ENCODE measurements at places on chromosomes 5 and 9.

DNA sequence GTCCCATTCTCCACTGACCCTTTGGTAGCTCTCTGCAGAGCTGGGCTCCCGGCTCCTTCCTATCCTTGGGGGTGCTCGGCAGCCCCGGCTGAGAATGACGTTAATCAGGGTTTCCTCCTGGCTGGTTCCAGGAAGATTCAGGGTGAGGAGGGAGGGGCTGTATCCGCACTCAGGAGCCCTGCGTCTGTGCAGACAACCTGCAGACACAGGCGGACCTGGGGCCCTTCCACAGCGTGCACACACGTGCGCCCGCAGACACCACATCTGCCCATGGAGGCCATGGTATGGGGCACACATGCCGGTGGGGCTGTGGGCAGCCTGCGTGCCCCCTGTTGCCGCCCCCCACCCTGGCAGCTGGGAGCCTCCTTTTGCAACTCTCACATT, 66.6 kb upstream of the RNU6ATAC start:
- no peak for DNase-seq

- DNase-seq: no peak
Observed at GRCh38 chr9:34603610-34604231, 8.2 kb downstream of the RPP25L start.

GRCh38 chr9:73125651-73126050, 26.0 kb upstream of the ANXA1 start:
- no peak for DNase-seq

- DNase-seq: no peak
Observed at GRCh38 chr5:111472096-111472495, 40.2 kb downstream of the STARD4 start.

- DNase-seq: peak; percentile 76
Observed at GRCh38 chr5:53069626-53070025, 39.9 kb downstream of the MOCS2 start.

DNA sequence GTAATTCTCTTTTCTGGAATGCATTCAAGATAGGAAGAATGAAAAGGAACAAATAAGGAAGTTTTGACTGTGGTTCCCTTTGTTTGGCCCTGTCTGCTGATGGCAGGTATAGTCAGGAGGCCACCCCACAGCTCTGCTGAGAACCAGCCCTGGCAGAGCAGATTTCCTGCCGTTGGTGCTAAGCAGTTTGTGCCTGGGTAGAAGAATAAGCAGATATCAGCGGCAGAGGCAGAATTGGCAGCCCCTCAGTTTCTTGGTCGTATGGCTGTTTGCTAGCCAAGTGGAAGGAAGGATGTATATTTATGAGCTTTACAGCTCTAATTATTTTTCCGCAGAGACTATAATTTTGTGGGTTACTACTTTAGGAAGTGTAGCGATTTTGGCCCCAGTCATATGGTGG, 310.2 kb upstream of the RFX3 start:
- DNase-seq: no peak

- DNase-seq: no peak
Observed at GRCh38 chr5:60738461-60738860, 38.5 kb upstream of the DEPDC1B start.

GRCh38 chr5:180197016-180197702, 11.9 kb downstream of the RASGEF1C start:
- no peak for DNase-seq

DNA sequence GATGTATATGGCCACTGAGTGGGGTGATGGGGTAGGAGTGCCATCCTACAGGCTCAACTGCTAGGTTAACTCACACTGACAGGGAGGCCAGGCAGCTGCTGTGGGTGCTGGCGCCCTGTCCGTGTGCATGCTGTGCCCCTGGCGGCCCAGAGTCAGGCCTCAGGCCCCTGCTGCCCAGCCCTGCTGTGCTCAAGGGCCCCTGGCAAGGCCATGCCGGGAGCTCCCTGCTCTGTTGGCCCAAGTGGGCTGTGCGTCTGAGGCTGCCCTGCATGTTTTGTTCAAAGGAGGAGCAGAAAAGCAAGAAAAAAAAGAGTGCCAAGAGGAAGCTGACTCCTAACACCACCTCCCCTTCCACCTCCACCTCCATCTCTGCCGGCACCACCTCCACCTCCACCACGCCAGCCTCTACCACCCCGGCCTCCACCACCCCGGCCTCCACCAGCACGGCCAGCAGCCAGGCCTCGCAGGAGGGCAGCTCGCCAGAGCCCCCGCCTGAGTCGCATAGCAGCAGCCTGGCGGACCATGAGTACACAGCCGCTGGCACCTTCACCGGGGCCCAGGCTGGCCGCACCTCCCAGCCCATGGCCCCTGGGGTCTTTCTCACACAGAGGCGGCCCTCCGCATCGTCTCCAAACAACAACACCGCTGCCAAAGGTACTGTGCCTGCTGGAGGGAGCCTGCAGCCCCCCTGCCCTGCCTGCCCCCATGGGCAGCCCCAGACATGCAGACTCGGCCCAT, 100.1 kb downstream of the PHF2 start:
- no peak for DNase-seq

GRCh38 chr9:91781906-91782305, 168.1 kb downstream of the ROR2 start:
- no peak for DNase-seq

GRCh38 chr9:137252555-137253506, 1.7 kb downstream of the STPG3 start:
- DNase-seq: no peak

- no peak for DNase-seq
Observed at GRCh38 chr5:89844548-89844947, 565.0 kb downstream of the CETN3 start.

DNA sequence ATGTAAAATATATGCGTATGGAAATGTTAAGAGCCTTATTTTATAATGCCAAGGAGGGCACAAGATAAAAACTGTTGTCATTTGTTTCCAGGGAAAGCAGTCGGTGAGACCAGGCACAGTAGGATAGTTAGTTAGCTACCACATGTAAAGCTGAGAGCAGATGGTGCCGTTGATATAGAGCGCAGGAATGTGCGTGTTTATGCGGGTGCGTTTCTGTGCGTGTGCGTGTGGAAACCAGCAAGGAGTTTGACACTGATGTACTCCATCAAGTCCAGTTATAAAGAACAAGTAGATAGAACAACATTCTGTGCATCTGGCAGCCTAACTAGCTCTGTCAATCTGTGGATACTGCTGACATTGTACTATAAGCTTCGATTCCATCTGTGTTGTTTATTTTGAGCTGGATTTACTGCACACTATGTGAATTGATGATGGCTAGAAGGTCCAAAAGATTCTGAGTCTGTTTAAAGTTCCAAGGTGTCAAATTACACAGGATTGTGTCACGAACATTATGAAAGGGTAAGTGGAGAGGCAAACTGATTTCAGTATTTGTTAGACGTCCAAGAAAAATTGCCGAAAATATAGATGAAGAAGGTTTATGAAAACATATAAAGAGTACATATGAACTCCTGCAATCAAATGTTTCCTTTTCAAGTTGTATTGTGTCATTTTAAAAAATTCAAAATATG, 494.9 kb upstream of the MEF2C start:
- DNase-seq: no peak

- no peak for DNase-seq
Observed at GRCh38 chr5:116508835-116509234, 65.8 kb downstream of the SEMA6A start.

DNA sequence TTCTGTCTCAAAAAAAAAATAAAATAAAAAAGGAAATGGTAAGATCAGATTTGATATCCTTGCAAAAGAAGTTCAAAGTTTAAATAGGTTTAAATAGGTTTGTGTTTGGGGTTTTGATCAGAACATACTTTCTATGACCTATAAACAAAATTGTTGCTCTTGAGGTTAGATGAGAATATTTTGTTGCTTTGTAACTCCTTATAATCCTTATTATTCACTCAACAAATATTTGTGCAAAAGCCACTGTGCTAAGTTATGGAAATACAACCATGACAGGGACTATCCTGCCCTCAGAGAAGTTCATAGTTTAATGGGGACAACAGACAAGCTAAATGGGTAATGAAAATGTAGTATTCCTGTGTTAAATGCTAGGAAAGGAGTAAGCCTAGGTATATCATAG, 71.5 kb downstream of the INVS start:
- no peak for DNase-seq

GRCh38 chr5:153159616-153160015, 330.9 kb upstream of the GRIA1 start:
- DNase-seq: peak; percentile 32

DNA sequence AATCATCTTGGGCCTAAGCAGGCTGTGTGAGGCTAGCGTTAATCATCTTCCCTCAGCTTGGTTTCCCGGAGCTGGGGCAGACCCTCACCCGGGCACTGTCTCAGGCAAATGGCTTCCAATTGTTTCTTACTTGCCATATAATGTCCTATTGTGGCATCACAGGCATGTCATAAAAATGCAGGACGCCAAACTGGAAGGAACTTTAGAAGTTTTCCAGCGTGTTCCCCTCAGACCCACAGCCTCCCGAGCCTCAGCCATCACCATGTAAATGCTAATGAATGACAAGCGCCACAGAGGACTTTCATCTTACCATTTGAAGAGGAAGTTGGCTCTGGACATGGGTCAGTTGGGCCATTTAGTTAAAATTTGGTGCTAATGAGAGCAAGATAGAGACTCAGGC, 143.0 kb upstream of the IRX1 start:
- DNase-seq: no peak

DNA sequence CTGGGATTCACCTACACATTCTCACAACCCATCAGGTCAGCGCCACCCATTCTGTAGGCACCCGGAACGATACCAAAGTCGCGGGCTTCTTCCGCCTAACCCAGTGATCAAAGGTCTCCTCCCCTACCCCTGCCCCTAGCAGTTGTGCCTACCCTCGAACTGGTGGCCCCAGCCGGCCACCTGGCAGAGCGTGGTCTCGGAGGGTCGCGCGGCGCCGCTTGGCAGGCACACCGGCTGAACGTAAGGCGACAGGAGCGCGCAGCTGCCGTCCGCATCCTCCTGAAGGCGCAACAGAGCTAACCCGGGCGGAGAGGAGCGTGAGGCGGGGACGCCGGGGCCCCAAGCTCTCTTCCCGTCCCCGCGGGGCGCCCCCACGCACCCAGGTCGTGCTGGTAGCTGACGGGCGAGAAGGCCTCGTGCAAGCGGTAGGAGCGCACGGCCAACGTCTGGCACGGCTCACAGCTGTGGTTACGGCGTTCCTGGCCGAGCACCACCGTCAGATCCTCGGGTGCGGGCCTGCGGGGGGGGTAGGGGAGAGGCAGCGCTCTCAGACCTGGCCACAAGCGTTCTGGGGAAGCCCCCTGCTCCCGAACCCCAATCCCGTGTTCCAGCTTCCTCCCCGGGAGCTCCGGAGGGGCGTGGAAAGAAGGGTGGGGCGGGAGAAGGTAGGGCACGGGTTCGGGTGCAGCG, 2.8 kb upstream of the PFN3 start:
- DNase-seq: no peak

- DNase-seq: no peak
Observed at GRCh38 chr9:123353984-123354591, 1.9 kb upstream of the CRB2 start.

- no peak for DNase-seq
Observed at GRCh38 chr9:79708541-79708940, 136.8 kb downstream of the TLE4 start.

DNA sequence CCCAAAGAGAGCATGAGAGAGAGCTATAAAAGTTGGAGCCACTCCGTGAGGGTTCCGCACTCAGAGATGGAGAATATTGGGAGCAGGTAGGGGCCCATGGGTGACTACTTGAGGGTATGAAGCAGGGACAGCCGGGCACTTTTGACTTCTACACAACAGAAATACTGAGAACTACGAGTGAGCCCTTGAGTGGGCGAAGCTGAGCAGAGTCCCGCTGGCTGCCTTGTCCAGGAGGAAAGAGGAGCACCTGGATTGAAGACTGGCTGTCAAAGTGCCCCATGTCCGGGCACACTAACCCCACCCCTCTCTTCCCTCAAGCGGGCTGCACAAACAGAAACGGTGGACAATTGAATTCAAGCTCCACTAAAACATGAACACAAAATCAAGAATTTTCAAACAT, 33.6 kb downstream of the FYB1 start:
- DNase-seq: no peak

DNA sequence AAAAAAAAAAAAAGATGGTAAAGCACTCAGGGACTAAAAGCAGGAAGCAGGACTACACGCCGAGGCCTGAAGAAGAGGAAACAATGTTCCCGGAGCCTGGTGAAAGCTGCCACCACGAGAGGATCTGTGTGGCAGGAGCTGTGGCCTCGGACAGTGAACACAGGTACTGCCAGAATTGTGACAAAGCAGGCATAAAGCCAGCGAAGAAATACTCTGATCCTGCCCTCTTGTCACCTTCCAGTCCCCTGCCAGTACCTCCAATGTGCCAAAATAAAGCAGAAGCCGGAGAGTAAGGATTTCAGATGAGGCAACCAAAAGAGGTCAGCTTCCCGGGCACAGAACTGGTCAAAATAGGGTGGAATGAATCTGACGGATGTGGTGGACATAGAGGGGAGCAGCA, 211.5 kb upstream of the TARS1 start:
- DNase-seq: no peak

- DNase-seq: no peak
Observed at GRCh38 chr5:38650946-38651345, 94.5 kb upstream of the LIFR start.

DNA sequence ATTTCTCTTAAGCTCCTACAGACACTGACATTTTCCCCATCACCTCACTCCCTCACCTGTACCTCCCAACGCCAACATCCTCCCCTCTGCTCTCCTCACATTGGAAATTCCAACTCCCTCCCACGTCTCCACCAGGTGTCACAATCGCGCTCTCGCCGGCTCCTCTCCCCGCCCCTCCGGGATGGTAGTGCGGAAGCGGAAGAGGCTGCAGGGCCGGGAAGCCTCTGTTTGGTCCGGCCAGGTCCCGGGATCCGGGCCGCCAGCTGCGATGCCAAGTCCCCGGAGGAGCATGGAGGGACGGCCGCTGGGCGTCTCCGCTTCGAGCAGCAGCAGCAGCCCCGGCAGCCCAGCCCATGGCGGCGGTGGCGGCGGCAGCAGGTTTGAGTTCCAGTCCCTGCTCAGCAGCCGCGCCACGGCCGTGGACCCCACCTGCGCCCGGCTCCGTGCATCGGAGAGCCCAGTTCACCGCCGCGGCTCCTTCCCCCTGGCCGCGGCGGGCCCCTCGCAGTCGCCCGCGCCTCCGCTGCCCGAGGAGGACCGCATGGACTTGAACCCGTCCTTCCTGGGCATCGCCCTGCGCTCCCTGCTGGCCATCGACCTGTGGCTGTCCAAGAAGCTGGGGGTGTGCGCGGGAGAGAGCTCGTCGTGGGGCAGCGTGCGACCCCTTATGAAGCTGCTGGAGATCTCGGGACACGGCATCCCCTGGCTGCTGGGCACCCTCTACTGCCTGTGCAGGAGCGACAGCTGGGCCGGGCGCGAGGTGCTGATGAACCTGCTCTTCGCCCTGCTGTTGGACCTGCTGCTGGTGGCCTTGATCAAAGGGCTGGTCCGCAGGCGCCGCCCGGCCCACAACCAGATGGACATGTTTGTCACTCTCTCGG, at the start of gene PLPP6:
TSS of gene PLPP6 (plus strand) at position 187 of the 881 bp plus-strand sequence. CDS start at position 269, 82 bp downstream.
- DNase-seq: no peak

- DNase-seq: no peak
Observed at GRCh38 chr5:160565376-160565775, 143.7 kb downstream of the PTTG1 start.

- no peak for DNase-seq
Observed at GRCh38 chr9:78210841-78211301, 25.0 kb upstream of the CEP78 start.

GRCh38 chr5:120400356-120400755, 63.7 kb upstream of the PRR16 start:
- no peak for DNase-seq

Measured in GM04504 (cell line).